GM12878 (cell line): ENCODE measurements at places on chromosomes 16 and 17. TPM values are rescaled to one million over a fixed set of nuclear protein-coding genes. Genes with fewer than 3 reads are reported as not detected.

CTRB1 gene
- total RNA-seq: 4.4 and 6.2 TPM in 2 replicates

GRCh38 chr17:74513987-74514631 is 17.2 kb downstream of the CD300LB start:
- no peaks in the 10 kb centered on the region for H3K27me3 ChIP-seq
- no peak overlapping the region for H3K4me3 ChIP-seq
- DNase-seq: peak; percentile 73

DNA sequence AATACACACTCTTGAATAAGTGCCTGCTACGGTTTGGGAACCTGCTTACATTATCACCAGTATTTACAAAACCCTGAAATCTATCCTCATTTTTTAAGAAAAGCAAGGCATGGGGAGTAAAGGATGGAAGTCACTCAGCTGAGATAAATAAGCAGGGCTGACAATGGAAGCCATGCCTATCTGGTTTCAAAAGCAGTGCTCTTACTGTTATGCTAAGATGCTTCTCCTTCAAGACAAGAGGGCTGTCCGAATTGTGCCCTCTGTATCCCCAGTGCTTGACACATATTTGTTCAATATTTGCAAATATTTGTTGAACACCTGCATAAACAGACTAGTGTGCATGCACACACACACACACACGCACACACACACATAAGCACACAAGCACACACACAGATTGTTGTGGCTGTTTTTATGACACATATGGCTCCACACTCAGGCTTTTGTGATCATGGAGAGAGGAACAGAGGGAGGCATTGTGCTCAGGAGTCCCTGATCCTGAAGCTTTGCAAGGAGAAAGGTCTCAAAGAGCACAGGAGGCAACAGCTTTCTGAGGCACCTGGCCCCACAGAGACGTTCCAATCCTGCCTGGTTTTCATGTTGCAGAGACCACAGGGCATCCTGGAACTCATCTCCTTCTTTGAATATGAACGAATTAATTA is 401.6 kb upstream of the CDH11 start:
- DNase-seq: no peak
- H3K27ac ChIP-seq: no peak overlapping the region
- no peaks in the 10 kb centered on the region for H3K27me3 ChIP-seq
- H3K4me1 ChIP-seq: no peaks in the 10 kb centered on the region
- no peaks in the 10 kb centered on the region for H3K36me3 ChIP-seq

DNA sequence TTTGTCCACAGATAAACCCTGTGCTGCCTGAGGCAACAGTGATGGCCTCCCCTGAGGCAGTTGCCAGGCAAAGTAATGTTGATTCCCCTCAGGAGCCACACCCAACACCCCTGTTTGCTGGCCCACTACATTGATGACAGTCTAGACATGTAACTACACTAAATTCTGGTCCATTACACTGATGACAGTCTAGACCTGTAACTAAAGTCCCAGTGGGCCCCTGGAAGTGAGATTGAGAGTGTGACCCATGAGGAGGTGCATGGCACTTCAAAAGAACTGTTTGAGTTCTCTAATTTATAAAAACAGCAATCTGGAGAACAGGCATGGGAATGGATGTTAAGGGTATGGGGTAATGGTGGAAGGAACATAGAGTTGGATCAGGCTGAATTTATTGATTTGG is 8.9 kb downstream of the CCL4 start:
- H3K36me3 ChIP-seq: no peaks in the 10 kb centered on the region
- H3K27me3 ChIP-seq: no peaks in the 10 kb centered on the region
- no peak overlapping the region for H3K27ac ChIP-seq
- DNase-seq: no peak
- no peak overlapping the region for H3K4me3 ChIP-seq
- H3K4me1 ChIP-seq: peaks cover 7% of the 10 kb centered on the region

GRCh38 chr17:1764284-1764683 is 2.4 kb downstream of the SERPINF1 start:
- DNase-seq: no peak
- no peak overlapping the region for H3K27ac ChIP-seq
- H3K36me3 ChIP-seq: no peaks in the 10 kb centered on the region
- peaks cover 16% of the 10 kb centered on the region for H3K4me1 ChIP-seq
- H3K27me3 ChIP-seq: no peaks in the 10 kb centered on the region

DNA sequence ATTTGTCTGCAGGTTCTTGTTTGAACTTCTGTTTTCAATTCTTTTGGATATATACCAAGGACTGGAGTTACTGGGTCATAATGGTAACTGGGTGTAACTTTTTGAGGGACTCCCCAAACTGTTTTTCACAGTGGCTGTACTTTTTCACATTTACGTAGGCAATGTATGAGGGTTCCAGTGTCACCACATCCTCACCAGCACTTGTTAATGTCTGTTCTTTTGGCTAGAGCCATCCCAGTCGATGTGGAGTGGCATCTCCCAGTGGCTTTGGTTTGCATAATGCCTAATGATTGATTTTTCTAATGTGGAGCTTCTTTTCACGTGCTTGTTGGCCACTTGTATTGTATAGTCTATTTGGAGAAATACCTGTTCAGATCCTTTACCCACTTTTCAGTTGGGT is 59.3 kb downstream of the SPECC1 start:
- no peaks in the 10 kb centered on the region for H3K36me3 ChIP-seq
- H3K4me1 ChIP-seq: peaks cover 29% of the 10 kb centered on the region
- no peak for DNase-seq
- no peak overlapping the region for H3K4me3 ChIP-seq

MAP2K4 gene
- total RNA-seq: 25.7 and 32.3 TPM in 2 replicates

- H3K36me3 ChIP-seq: peaks cover 27% of the 10 kb centered on the region
- H3K4me3 ChIP-seq: no peak overlapping the region
- H3K27ac ChIP-seq: no peak overlapping the region
- DNase-seq: no peak
- no peaks in the 10 kb centered on the region for H3K4me1 ChIP-seq
These were observed 18.4 kb downstream of the GOSR1 start for GRCh38 chr17:30495586-30495985.

DNA sequence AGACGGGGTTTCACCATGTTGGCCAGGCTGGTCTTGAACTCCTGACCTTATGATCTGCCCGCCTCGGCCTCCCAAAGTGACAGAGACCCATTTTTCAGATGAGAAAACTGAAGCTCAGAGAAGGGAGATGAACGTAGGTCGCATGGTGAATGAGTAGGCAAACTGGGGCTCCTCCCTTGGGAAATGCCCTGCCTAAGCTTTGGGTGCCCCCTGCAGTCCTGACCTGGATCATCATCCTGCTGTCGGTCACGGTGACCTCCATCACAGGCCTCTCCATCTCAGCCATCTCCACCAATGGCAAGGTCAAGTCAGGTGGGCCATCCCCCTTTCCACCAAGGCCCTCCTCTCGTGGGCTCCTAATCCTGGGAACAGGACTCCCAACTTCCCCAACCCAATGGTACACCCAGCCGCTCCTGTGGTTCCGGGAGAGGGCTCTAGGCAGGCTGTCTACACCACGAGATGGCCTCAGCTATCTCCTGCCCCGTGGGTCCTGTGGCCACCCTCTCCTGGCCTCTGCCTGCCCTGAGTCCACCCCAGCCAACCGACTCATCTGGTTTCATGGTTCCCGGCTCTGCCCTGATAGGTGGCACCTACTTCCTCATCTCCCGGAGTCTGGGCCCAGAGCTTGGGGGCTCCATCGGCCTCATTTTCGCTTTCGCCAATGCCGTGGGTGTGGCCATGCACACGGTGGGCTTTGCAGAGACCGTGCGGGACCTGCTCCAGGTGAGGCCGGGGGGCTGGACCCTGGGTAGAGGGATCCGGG is 4.7 kb downstream of the SLC12A3 start:
- no peak overlapping the region for H3K4me3 ChIP-seq
- no peak overlapping the region; the same call in 1 of the 2 replicates for H3K27ac ChIP-seq
- no peak for DNase-seq
- H3K27me3 ChIP-seq: no peaks in the 10 kb centered on the region
